ENCODE measurements at places on chromosomes 6 and 20. TPM values are rescaled to one million over a fixed set of nuclear protein-coding genes. Genes with fewer than 3 reads are reported as not detected.

The GRM1 gene
- 0.22 TPM for polyA plus RNA-seq

The HDGFL1 gene
- polyA plus RNA-seq, result not detected

The SRSF12 gene
- polyA plus RNA-seq, result 7.6 TPM

The ZBTB46 gene
- 2.0 TPM for polyA plus RNA-seq

The UST gene
- 7.0 TPM for polyA plus RNA-seq

The SYCP2L gene
- 0.37 TPM for polyA plus RNA-seq

The LY6G6C gene
- 0.39 TPM for polyA plus RNA-seq

The GPX5 gene
- not detected for polyA plus RNA-seq

The C6orf132 gene
- 10.5 TPM for polyA plus RNA-seq

The METTL24 gene
- 2.2 TPM for polyA plus RNA-seq

DNA sequence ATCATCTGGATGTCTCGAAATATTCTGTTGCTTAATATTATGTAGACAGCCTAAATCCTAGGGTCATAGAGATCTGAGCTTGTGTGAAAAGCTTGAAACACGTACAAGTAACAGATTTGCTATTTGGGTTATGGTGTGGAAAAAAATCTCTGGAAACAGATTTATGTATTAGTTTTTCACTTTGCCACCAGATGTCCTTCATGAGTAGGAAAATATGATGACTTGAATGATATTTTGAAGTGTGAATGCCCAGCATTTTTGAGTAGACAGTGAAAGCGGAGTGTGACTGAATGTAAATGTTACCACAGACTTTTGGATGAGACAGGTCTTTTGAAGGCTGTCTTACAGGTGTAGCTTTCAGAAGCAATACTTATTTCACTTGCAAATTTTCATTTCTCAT lies 4.2 kb upstream of the BMP6 start:
- peak; percentile 16 for DNase-seq

GRCh38 chr6:94478133-94479005 lies 1059.0 kb upstream of the EPHA7 start:
- no peak for DNase-seq

DNA sequence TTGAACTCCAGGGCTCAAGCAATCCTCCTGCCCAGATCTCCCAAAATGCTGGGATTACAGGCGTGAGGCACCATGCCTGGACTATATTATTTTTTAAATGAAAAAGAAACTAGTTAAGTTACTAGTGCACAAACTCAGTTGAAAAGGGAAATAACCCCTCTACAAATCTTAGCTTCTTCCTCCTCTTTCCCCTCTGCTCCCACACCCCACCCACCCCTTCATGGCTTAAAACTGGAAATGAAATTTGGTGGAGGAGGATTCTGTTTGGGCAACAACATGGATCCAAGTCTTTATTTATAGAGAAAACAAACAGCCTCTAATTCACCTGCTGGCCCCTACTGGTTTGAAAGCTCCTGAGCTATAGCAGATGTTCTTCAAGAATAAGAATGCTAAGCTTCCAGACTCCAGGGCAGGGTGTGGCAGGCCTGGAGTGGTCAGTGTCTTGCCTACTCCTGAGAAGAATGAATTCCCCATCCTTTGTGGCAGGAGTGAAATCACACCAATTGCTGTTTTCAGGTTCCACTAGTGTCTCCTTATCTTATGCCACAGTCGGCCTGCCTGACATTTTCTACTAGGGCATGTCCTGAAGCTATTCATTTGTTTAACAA lies 73.5 kb downstream of the ZFP64 start:
- no peak for DNase-seq

DNA sequence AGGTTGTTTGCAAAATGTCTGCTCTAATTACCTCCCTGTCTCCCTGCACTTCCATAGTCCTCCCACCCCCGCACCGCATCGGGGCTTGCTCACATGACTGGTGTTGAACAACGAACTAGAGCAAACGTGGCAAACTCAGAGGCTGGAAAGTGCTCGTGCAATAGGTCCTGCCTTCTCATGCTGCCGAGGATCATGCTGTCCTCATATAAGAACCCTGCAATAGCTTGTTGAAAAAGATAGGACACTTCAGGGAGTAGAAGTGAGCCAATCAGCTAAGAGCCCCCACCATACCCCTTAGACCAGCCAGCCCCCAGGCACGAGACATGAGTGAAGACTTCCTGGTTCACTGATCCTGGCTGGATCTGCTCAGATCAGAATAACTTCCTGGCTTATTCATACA lies 219.2 kb downstream of the C6orf118 start:
- DNase-seq, result no peak

- DNase-seq, result no peak
Observed at GRCh38 chr6:23089981-23090380, 520.6 kb downstream of the HDGFL1 start.

GRCh38 chr6:170023620-170024521 lies 267.0 kb downstream of the DLL1 start:
- DNase-seq, result no peak

- DNase-seq, result no peak
Observed at GRCh38 chr6:150417250-150417649, 48.4 kb downstream of the IYD start.

GRCh38 chr6:56297022-56297989 lies 49.9 kb upstream of the COL21A1 start:
- DNase-seq, result no peak

GRCh38 chr20:20404633-20405032 lies 36.7 kb downstream of the INSM1 start:
- DNase-seq, result no peak

GRCh38 chr20:2972126-2972525 lies 71.3 kb upstream of the GNRH2 start:
- DNase-seq, result no peak

DNA sequence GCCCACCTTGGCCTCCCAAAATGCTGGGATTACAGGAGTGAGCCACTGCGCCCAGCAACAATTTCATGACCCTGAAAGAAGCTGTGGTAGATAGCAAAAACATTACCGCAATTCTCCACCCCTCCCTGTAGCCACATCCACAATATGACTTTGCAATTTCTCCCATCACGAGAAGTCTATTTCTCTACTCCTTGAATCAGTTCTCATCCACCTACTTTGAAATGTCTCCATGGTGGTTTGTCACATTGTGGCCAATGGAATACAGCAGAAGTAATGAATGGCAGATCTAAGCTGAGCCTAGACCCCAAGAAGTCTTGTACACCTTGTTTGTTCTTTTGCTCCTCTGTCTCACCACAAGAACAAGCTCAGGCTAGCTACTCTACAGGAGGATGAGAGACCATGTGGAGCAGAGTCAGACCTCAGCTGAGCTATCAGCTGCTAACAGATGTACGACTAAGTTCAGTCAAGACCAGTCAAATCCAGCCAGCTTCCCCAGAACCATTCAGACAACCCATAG lies 6.3 kb downstream of the OXT start:
- no peak for DNase-seq

- no peak for DNase-seq
Observed at GRCh38 chr6:16370943-16371342, 132.6 kb downstream of the GMPR start.

DNA sequence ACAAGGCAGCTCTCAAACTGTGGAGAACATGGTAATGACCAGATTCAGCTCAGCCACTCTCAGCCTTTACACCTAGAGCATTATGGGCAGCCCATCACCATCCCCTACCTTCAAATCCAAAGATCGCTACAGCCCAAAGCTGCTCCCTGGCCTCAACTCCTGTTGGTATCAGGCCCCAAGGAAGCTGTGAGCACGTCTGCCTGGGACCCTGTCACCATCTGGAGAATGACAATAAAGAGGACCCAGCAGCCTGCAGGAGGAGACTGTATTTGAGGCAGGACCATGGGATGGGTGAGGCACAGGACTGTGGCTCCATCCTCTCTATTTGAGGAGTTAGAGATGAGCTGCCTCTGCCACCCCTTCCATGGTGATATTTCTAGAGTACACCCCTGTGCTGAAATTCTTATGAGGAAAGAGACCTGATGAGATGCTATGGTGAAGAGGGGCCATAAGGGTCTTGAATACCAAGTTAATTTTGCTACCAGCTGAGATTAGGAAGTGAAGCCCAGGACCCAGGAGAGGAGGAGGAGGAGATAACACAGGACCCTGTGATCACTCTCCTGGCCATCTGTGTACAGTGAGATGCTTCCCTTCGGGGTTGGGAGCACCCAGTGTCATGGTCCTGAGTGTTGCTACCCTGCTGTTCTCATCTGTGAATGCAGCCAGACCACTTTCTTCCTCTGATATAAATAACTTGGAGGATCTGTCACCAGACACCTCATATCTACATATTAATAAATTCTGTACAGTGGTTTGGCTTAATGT lies 19.6 kb upstream of the MICB start:
- no peak for DNase-seq

DNA sequence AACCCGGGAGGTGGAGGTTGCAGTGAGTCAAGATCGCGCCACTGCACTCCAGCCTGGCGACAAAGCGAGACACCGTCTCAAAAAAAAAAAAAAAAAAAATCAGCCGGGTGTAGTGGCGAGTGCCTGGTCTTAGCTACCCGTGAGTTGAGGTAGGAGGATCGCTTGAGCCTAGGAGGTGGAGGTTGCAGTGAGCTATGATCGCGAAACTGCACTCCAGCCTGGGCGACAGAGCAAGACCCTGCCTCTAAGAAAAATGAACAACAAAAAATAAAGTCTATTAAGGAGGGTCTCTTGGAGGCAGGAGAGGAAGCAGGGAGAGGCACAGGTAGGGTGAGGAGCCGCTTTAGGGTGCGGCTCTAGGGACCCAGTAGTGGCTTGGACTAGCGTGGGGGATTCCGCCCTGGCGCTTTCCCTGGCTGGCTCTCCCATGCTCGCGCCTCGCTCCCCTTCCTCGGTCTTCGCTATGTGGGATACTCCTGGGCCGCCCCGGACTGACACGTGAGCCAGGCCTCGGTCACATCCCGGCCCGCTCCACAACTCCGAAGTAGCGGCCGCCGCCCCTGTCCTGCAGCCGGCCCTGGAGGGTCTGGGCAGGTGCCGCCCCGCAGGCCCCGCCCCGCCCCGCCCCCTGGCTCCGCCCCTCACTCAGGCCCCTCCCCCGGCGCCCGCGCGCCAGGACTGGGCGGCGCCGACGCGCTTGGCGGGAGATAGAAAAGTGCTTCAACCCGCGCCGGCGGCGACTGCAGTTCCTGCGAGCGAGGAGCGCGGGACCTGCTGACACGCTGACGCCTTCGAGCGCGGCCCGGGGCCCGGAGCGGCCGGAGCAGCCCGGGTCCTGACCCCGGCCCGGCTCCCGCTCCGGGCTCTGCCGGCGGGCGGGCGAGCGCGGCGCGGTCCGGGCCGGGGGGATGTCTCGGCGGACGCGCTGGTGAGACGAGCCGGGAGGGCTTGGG lies at the start of gene MYBL2:
Gene MYBL2 (plus strand): TSS at position 739 of the 953 bp plus-strand sequence. CDS start 170 bp downstream, at position 909.
- peak; percentile 88 for DNase-seq

DNA sequence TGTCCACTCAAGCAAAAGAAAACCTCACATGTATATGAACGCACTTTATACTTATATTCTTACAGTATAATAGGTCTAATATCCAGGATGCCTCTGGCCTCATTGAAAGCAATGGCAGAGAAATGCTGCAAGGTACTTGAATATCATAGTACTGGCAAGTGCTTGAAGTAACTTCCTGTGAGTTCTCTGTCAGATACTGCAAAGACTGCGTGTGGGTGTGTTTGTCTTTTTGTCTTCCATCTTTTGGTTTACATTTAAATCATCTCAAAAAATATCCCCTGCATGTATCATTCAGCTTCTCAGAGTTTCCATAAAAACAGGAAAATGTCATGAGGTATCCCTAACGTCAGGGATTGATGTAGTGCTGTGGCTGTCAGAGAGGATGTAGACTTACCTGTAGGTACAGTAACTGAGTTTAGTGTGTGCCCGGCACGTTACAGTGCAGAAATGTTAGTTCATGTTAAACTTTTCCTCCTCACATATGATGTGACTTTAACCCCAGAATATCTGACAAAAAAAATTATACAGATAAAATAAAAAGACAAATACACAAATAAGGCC lies 184.3 kb downstream of the DST start:
- no peak for DNase-seq

- DNase-seq, result no peak
Observed at GRCh38 chr6:168280020-168280898, 39.3 kb downstream of the DACT2 start.

DNA sequence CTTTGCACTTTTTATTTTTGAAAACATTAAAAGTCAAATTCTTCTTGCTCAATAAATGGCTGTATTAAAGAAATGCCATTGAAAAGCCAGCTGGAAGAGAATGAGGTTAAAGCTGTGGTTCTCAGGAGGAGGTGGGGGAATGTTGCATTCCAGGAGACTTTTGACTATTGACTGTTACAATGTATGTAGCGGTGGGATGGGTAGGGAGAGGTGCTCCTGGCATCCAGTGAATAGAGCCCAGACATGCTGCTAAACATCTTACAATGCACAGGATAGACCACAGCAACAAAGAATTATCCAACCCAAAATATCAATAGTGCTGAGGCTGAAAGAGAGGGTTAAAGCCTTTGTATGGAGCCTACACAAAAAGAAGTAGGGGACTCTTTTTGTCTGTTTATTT lies 295.9 kb downstream of the NKAIN2 start:
- no peak for DNase-seq

DNA sequence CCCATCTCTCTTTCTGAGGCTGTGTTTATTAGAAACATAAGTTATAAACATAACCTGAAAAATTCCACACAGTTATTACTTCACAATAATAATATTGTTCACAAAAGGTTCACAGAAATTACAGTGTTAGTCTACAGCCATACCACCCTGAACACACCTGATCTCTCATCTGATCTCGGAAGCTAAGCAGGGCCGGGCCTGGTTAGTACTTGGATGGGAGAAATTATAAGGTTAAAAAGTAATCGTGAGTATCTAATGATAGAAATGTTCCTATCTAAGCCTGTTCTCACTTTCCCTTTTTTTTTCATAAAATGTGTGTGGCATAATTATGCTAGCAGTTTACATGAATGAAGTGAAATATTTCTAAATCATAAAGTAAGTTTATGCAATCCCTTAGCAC lies 647.8 kb downstream of the TBC1D32 start:
- DNase-seq, result no peak

GRCh38 chr20:51154708-51155690 lies 132.1 kb upstream of the KCNG1 start:
- no peak for DNase-seq

- no peak for DNase-seq
Observed at GRCh38 chr20:20489648-20490341, 121.9 kb downstream of the INSM1 start.

DNA sequence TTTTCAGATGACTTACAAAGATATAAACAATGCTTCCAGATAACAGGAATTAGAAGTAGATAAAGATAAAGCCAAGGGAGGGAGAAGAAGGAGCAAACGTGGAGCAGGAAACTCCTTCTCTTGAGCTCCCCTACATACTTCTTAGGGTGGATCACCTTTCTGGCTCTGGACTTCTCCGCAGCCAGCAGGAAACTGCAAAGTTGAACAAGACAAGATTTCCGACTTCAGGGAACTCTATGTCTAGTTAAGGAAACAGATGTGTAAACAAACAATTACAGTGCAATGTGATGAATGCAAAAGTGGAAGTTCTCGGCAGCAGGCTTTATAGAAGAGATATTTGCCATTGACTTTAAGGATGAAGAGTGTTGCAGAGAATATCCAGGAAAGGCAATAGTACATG lies 134.0 kb upstream of the MARCKS start:
- DNase-seq, result peak; percentile 13

- DNase-seq, result no peak
Observed at GRCh38 chr20:62897666-62898065, 28.6 kb downstream of the DIDO1 start.

GRCh38 chr6:32081168-32081990 lies 27.8 kb downstream of the TNXB start:
- DNase-seq, result no peak
